ENCODE measurements at places on chromosomes 2 and 18.

DNA sequence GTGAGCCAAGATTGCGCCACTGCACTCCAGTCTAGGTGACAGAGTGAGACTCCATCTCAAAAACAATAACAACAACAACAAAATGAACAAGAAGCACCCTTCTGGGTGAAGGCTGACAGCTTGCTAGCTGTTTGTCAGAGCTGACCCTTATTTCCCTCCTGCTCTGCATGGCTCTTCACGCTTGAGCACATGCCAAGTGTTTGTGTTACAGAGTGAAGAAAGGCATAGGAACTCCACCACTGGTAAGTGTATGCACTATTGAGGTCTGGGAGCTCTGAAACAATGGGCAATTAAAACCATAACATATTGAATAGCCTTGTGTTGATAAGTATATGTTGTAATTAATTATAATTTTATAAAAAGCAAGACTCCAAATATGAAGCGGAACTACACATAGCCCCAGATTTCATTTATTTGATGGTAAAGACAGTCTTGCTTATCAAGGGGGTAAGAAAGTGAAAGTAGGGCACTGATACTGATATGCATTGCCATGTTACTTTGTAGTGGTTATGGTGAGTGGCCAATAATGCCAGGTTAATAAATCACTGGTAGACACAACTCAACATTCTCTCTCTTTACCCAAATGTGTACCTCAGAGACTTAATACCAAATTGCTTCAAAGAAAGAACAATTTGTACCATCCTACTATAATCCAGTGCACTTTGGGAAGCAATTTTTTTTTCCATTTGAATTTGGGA, 163.4 kb downstream of the VWC2L start:
- DNase-seq = no peak

DNA sequence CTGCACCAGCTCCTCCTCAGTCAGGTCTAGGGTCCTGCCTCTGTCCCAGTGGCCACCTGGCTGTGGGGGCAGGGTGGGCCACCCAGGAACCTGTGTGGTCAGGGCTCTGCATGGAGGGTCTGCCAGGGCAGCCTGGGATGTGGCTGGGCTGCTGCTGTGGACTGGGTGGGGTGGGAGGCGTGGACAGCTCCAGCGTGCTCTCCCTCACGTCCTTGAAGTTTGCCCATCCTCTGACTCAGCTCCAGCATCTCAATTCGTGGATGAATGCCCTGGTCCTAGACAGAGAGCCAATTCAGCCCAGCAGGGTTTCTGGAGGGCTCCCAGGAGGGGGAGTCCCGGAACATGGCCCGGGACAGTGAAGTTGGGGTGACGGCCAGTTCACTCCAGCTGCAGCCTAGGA, 64.3 kb upstream of the EPAS1 start:
- no peak for DNase-seq

DNA sequence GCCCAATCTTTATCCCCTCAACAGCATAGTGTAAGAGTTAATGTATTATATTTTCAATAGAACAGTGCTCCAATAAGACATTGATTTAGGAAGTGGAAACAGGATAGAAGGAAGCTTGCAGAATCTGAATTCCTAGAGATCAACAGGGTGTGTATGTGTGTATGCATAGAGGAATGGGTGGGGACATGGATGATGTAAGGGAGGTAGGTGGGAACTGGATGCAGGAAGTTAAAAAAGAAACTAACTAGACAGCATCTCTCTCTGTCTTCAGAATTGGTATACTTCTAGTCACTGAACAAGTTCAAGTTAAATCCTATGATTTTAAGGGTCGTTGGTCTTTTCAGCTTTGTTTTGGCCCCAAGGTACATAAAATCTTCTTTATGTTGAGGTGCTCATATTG, 196.6 kb downstream of the PMAIP1 start:
- DNase-seq = no peak

GRCh38 chr2:10847008-10847407, 34.4 kb upstream of the PDIA6 start:
- DNase-seq = no peak

DNA sequence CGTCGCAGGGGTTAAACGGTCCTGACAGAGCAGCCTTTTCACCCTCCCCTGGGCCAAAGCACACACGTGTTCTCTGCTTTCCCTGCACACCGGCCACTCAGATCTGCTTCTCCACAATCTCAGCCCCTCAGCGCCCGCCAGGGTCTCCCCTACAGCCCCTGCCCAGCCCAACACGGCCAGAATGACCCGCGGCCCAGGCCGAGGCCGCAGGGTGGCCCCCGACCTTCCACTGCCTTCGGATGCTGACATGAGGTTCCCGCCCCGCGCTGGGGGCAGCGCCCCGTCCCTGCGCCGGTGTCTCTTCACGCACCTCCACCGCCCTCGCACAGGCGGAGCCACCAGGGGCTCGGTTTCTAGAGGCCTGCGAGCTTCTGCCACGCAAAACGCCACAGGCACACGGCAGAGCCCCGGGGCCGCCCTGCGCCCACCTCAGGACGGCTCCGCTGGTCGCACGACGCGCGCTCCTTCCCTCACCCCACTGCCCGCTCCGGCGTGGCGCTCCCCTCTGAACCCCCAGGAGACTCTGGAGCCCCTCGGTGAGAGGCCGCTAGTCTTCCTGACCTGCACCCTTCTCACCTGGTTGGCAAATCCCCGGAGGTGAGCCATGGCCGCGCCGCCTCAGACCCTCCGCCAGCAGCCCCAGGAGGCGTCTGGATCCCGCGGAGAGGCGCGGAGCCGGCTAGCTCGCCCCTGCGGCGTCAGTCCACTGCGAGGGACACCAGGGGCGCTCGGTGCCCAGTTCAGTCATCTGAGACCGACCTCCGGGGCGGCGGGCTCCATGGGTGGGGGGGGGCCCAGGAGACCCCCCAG, 749 bp downstream of the STK25 start:
- DNase-seq = no peak

DNA sequence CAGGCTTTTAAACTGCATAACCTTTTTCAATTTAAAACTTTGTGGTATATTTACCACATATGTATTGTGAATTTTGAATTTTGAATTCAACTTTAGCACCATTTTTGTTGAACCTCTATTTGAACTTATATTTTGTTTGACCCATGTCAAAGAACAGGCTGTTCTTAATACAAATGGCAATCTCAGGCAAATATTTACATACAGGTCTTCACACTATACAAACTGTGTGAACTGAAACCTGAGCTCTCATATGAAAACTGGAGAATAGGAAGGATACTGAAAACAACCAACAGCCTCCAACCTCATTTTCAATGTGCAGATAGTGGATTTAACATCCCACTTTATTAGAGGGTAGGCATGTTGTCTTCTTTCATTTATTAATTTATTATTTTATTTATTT, 491.8 kb downstream of the KCNJ3 start:
- no peak for DNase-seq

DNA sequence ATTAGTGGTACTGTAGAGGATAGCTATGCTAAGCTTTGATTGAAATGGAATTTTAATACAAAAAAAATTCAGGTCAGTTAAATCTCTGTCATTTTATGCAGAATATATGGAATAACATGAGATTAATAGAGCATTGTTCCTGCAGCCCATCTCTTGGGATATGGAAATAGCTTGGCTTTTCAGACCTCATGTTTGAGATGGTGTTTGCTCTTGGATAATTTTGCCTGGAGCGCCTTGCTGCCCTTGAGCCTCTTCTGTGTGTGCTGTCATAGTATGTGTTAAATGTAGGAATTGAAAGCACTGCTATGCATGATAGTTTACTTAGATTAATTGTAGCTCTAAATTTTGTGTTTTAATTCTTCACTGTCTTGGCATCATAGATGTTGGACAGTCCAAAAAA, 27.7 kb downstream of the GALNT1 start:
- DNase-seq = no peak

- no peak for DNase-seq
Measured at GRCh38 chr18:23068011-23068410, 67.3 kb upstream of the CABLES1 start.

DNA sequence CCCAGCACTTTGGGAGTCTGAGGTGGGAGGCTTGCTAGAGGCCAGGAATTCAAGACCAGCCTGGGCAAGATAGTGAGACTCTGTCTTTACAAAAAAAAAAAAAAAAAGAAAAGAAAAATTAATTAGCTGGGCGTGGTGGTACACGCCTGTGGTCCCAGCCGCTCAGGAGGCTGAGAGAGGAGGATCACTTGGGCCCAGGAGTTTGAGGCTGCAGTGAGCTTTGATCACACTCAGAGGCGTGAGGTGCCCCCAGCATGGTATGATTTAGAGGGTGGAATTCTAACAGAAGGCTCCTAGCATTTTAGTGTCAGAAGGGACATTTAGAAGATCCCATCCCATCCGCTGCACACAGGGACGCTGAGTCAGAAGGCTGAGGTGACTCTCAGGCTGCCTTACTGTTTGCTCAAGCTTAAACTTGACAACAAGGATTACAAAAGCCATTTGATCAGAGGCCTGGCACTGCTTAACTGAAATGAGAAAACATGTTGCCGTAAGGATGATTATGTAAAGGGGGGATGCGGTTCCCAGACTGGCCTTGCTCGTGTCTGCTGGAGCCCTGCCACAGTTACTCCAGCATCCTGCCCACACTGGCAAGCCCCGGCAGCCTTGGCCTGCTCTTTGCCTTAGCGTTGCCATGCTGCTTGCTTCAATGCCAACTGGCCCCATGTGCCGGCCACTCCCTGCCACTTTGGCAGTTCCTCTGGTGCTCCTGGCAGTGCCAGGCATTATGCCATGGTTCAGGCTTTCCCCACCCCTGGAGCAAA, 45.6 kb upstream of the SLC1A4 start:
- DNase-seq = no peak

DNA sequence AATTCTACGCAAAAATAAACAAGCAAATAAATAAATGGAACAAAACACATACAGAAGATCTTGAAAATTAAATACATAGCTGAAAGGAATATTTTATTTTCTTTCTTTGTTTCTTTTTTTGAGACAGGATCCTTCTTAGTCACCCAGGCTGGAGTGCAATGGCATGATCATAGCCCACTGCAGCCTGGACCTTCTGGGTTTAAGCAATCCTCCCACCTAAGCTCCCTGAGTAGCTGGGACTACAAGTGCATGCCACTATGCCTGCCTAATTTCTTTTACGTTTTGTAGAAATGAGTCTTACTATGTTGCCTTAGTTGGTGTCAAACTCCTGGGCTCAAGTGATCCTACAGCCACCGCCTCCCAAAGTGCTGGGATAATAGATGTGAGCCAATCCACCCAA, 44.6 kb upstream of the ACTR3 start:
- DNase-seq = no peak

DNA sequence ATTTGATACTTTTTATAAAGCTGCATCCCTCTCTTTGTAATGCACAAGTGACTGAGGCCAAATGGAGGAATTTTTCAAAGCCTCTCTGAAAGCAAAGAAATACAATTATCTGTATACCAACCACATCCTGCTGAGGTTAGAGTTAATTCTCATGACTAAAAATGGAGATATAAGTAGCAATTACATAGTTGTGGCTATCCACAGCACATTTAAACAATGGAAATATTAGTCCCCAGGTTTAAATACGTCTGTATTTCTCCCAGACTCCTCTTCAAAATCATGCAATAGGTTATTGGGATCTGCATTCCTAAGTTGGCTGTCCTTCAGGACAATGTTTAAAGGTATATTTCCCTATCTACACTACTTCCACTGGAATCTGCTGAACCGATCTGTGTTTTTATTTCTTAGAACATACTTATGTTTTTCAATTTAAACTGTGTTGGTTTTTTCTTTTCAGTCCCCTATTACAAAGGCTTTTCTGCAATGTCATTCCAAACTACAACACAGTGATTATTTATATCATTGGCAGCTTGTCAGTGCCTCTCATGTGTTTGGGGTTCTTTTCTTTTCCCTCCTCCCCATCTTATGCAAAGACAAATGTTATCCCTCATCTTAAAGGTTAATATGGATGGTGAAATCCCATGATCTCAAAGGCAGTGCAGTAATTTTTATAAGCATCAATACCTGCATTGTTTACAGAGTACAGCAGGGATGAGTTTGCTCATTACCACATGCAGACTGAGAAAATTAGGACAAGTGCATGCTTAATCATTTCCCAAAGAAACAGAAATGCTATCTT, 134.8 kb upstream of the FSHR start:
- DNase-seq = no peak

DNA sequence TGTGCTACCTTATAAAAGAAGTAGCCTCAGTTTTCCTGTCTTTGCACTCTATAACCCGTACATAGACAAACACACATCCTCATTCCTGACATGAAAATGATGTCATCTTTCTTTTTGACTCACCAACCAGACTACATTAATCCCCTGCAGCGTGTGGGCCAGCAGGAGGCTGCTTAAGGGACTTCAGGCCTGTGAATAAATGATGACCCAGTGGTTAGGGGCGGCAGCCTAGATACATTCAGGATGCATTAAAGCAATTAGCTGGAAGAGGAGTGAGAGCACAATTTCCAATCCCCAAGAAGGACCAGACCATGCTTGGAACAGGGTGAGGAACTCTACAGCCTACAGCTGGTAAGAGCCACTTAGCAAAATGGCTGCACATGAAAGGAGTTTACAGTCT, 57.3 kb upstream of the KLF7 start:
- no peak for DNase-seq

GRCh38 chr2:59000796-59001195, 759.7 kb upstream of the FANCL start:
- DNase-seq = no peak

DNA sequence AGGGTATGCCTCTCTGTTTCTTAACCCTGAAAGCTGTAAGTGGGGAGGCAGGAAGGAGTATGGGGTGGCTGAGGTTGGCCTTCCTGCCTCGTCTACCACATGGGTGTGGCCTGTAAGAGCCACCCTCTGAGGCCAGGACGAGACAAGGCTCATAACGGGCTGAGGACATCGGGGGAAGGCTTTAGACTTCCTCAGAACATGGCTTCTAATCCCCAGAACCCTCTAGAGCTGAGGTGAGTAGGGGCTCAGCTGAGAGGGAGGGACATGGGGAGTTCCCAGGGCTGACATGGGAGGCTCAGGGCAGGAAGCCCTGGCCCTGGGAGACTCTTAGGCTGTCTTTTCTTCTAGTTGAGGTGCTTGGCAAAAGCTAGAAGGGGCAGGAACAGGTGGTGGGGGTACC, 36.7 kb downstream of the EMX1 start:
- no peak for DNase-seq

DNA sequence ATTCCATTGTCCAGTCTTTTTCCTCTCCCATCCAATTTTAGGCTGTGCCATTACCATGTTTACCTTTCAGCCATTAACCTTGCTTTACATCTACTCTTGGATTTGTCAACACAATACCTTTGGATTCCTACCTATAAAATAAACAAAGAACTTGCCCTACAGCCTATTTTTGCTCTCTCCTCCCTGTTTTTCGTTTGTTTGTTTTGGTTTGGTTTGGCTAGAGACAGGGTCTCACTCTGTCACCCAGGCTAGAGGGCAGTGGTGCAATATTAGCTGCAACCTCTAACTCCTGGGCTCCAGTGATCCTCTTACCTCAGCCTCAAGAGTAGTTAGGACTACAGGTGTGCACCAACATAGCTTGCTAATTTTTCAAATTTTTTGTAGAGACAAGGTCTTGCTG, 76.1 kb downstream of the SP100 start:
- DNase-seq = no peak

GRCh38 chr2:174399171-174399570, 3.6 kb downstream of the SCRN3 start:
- DNase-seq = no peak
